NCI-H1092 treated with DMSO at 0.1 percent for 48 hours (cell line): ENCODE measurements at places on chromosomes 1 and 21.

DNA sequence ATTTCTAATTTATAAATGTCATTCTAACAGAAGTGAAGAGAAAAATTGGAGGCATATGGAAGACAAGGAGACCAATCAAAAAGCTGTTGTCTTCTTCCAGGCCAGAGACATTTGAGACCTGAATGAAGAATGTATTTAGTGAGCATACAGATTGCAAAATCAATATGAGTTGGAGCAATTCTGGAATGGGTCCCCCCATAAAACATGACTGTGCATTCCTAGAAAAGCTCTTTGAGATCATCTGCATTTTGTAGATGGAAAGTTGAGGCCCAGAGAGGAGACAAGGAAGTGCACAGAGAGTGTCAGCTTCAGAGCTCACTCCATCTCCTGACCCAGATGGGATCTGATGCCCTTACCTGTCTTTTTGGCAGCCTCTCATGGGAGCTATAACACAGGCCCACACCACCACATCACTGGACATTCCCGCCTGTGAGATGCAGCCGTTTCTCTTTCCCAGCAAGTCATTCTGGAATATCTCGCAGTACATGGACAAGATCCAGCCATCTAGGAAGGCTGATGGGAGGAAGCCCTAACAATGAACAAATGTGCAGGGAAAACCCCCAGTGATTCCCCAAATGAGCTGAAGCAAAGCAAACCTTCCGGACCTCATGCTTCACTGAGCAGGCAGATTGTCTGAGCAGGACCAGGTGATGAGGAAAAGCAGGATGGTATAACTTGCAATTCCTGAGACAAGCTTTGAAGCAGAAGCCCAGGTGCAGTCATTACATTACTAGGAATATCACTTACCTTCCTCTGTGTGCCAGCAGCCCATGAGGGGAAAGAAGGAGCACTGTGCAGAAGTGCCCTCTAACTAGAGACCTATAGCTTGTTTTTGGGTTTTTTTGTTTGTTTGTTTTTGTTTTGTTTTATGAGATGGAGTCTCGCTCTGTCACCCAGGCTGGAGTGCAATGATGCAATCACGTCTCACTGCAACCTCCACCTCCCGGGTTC is 445.6 kb downstream of the PLPP3 start:
- DNase-seq: no peak

GRCh38 chr1:39016604-39017171 is 9.5 kb upstream of the NDUFS5 start:
- no peak for DNase-seq

GRCh38 chr21:37565530-37566223 is 199.1 kb downstream of the DYRK1A start:
- DNase-seq: no peak

DNA sequence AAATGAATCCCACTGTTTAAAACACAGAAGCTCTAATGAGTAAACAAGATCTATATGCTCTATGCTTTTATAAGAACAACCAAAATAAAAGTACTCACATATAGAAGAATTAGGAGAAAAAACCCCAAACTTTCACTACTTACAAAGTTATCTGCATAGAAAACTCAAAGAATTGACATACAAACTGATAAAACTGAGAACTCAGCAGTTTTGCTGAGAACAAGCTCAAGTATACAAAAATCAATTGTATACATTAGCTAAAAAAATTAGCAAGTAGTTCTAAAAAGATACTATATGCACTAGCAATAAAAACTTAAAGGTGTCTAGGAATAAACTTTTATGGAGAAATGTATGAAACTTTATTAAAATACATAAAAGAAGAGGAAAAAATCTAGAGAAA is 186.2 kb upstream of the KAZN start:
- no peak for DNase-seq

- DNase-seq: no peak
Observed at GRCh38 chr1:68620571-68620970, 123.7 kb upstream of the DEPDC1 start.

DNA sequence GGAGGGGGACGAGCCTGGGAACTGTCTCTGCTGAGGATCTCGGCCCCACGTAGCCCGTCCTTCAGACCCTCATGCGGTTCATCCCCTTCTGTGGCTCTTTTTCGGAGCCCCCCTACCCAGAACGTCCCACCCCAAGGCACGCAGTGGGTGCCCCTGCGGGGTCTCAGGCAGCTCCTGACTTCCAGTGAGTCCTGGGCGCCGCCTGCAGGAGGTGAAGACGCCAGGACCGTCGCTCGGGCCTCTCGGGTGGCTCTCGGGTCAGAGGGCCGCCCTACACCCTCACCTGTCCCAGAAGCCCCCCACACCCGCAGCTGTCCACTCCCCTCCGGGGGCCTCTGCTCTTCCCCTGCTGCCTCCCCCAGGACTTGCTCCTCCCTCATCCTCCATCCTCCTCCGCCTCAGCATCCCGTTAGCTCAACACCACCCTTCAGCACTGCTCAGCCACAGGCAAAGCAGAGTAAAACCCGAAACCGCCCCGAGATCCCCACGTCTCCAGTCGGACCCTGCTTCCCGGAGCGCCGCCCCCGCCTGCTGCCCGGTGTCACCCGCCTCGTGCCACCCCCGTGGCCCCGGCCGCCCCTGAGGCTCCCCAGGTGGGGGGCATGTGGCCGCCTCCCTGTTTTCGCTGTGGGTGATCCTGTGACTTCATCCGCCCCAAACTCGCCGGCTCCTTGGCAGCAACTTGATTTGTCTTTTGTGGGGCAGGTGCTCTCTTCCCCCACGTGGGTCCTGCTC is 13.3 kb upstream of the POFUT2 start:
- DNase-seq: no peak

GRCh38 chr21:26050857-26051256 is 119.7 kb downstream of the APP start:
- DNase-seq: no peak

DNA sequence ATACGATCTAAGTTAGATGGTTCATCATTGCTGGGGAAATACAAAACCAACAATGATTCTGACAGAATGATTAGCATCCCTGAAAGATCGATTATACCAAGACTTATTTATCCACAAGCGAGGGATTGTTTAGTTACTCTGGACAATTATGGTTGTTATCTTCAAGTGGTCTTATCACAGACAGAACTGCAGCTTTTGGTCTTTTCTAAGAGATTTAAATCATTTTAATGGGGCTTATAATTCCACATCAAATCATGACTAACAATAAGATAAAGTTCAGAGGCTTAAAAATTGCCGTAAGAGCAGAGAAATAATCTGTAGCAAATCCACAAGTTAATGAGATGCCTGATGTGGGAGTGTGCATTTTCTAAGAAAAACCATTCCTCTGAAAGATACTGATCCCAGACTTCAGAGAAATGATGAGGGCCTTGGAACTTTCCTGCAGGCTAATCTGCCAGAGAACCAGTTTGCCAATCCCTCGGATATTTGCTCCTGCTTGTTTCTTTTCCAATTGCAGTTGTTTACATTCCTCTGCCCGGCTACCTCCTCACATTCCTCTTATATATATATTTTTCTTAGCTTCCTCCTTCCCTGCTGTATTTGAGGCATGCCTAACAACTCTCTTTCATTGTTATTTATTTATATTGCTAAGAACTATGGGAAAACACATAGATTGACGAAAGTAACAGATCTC is 134.8 kb downstream of the BACH1 start:
- DNase-seq: no peak

DNA sequence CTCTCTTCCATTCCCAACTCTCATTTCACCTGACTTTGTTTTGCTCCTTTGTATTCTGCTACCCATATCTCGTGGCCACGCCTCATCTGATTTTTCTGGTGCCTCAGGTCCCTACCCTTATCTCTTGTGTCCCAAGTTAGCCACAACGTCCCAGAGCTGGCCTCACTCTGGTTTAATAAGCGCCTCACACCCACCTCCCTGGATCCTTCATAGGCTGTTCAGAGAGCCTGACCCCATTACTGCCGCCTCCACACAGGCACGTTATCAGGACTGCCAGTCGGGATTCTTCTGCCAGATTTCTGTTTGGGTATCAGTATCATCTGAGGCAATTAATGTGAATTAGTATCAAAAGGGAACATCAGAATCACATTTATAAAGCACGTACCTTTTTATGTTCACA is 34.7 kb upstream of the TMEM125 start:
- no peak for DNase-seq

- no peak for DNase-seq
Observed at GRCh38 chr1:158005224-158005623, 11.8 kb downstream of the KIRREL1 start.

- no peak for DNase-seq
Observed at GRCh38 chr1:86487131-86487810, 18.5 kb downstream of the CLCA1 start.

GRCh38 chr1:237713916-237714315 is 176.8 kb downstream of the ZP4 start:
- peak; percentile 46 for DNase-seq

- DNase-seq: no peak
Observed at GRCh38 chr1:14220324-14220723, 378.2 kb upstream of the KAZN start.

DNA sequence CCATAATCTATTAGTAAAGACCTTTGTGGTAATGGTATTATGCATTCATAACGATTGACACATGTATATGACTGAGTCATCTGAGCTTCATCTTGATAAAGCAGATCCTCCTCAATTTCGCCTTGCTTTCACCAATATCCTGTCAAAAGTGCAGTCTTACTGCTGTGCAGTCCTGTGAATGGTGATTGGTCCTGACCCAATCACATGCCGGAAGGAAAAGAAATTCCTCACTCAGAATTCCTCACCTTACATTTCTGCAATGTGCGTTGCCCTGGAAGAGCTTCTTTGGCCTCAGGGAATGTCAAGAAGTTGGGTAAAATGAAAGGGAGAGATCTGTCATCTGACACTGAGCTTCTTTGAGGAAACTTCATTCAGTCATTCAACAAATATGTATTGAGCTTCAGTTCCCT is 121.0 kb upstream of the TSPAN2 start:
- DNase-seq: no peak

- no peak for DNase-seq
Observed at GRCh38 chr1:248306103-248306502, 2.9 kb upstream of the OR2T12 start.

DNA sequence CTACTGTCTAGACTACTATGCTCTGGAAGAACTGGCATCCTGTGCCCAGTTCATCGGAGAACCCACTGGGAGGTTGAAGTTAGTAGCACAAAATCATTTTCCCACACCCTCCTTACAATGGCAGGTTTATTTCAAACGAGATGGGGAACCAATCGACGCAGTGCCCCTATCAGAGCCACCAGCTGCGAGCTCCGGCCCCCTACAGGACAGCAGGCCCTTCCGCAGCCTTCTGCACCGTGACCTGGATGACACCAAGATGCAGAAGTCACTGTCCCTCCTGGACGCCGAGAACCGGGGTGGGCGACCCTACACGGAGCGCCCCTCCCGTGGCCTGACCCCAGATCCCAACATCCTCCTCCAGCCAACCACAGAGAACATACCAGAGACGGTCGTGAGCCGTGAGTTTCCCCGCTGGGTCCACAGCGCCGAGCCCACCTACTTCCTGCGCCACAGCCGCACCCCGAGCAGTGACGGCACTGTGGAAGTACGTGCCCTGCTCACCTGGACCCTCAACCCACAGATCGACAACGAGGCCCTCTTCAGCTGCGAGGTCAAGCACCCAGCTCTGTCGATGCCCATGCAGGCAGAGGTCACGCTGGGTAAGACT is 115.5 kb upstream of the KLHDC7A start:
- no peak for DNase-seq

DNA sequence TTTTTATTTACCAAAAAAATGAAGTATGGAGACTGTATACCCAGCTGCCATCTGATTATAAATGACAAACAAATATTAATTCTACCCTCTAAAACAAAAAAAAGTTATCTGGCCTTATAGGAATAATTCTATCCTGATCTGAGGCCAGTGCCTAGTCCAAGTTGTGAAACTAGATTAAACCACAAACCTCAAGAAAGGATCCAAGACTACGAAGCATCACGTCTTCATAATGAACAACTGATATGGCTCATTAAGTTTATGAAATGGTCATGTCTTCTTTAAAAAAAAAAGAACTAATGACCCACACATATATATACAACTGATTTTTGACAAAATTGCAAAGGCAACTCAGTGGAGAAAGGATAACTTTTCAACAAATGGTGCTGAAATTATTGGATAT is 32.4 kb upstream of the CTTNBP2NL start:
- no peak for DNase-seq

- no peak for DNase-seq
Observed at GRCh38 chr1:223222377-223222776, 79.3 kb upstream of the TLR5 start.

DNA sequence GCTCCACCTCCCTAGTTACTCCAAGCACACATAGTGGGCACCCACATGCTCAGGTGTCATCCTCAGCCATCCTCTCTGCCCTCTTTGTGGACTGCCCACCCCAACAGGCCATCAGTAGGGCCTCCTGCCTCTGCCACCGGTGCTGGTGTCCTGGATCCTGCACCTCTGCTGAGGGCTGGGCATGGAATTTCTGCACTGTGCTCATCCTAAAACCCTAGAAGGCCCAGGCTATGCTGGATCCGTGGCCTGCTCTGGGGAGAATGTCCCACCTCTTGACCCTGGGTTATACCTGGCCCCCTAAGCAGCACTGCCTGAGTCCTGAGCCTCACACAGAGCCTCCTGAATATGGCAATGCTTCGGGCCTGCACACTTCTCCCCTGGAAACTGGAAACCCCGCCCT is 318.3 kb downstream of the MATN1 start:
- DNase-seq: no peak

- DNase-seq: no peak
Observed at GRCh38 chr1:23720256-23720995, 22.8 kb upstream of the ELOA start.

GRCh38 chr1:103497404-103497803 is 28.1 kb upstream of the RNPC3 start:
- no peak for DNase-seq

DNA sequence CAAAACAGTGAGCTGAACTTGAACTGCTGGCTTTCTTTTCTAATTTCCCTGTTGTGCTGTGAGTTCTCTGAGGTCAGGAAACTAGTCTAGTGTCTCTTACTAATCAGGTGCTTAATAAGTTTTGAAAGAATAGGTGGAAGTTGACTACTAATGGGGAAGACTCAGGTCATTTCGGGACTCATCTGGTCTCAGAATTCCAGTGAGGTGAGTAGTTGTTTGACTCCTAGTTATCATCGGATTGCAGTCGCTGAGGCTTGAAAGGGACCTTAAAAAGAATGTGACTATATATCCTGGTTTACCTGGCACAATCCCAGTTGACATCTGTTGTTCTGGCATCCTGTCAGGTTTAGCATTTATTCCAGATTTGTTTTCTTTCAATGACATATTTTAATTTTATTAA is 81.4 kb upstream of the SPAG17 start:
- DNase-seq: no peak

GRCh38 chr1:116457946-116458604 is 85.0 kb downstream of the ATP1A1 start:
- DNase-seq: no peak

DNA sequence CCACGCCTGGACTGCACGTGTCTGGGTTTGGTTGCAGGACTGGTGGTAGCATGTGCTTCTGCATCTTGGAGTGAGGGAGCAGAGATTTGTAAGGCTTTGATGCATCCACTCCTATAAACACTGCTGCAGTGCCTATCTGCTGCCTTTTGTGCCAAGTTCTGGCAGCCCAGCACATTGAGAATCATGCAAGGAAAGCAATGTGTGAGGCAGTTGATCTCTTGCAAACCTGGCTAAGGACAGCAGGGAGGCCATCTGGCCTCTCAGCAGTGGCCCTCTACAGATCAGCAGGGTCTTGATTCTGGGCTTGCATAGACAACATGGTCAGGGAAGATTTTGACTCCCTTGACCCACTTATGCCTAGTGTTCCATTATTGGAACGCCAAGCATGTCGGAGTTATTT is 81.2 kb upstream of the COA6 start:
- DNase-seq: no peak
